Chondrocyte (in vitro differentiated cells): ENCODE measurements at places on chromosomes 2 and 18. TPM values are rescaled to one million over a fixed set of nuclear protein-coding genes. Genes with fewer than 3 reads are reported as not detected.

The CYP26B1 gene
- total RNA-seq = 2.7 to 4.9 TPM (median 4.7 TPM) in 3 replicates

The RAB27B gene
- total RNA-seq = 0.20 to 0.51 TPM (median 0.28 TPM) in 3 replicates

The ABCB11 gene
- total RNA-seq = not detected in 3 replicates

DNA sequence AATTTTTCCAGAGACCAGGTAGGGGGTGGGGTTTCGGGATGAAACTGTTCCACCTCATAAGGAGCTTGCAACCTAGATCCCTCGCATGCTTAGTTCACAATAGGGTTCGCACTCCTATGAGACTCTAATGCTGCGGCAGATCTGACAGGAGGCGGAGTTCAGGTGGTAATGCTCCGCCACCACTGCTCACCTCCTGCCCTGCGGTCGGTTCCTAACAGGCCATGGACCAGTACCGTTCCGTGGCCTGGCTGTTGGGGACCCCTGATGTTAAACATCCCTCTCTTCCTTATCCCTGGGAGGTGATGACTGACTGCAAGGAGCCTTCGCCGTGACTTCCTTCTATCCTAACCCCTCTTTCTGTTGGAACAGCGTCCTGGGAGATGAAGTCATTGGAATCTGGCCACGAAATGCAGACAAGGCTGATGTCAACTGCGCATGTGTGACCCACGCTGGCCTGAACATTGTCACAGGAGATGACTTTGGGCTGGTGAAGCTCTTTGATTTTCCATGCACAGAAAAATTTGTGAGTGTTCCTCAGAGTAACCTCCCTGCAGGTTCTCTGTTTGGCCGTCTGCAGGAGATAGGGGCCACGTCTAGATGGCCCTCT is 82.4 kb downstream of the RTN4 start:
- no peak for DNase-seq
- H3K4me3 ChIP-seq = no peak overlapping the region
- H3K4me1 ChIP-seq = peaks cover 53% of the 10 kb centered on the region

GRCh38 chr2:69461404-69461803 is 24.2 kb upstream of the NFU1 start:
- no peak overlapping the region for H3K27ac ChIP-seq
- peaks cover 4% of the 10 kb centered on the region for H3K4me1 ChIP-seq
- peaks cover 22% of the 10 kb centered on the region for H3K36me3 ChIP-seq
- DNase-seq = no peak
- no peaks in the 10 kb centered on the region for H3K27me3 ChIP-seq

DNA sequence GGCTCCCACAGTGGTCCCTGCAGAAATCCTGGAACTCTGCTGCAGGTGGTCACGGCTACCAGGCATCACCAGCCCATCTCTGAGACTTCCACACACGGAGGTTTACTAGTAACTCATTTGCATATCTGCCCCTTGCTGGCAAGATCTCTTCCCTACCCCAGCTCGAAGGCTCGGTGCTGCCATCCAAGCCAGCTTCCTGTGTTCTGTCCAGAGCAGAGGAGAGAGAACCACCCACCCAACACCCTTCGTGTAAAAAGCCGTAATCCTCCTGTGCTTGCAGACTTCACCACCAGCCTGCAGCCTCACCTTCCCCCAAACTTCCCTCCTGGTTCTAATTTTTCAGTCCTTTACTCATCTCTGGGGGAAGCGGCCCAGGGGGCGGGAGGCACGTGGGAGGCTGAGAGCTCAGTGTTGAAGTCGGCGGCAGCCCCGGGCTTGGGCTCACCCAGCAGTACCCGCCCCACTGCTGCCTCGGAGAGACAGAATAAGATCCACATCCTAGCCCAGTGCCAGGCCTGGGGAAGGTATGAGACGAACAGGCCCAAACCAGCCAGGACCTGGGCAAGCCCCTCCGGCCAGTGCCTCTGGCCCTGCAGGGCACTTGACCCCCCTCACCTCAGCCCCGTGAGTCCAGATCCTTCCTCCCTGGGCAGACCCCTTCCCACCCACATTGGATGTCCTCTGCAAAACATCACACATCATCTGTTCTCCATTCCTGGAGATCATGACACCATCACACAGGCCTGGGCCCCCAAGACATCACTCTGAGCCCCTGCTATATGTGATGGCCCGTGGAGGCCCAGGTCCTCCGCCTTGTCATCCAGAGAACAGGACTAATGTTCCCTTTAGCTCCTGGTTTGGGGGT is 145.8 kb upstream of the ID2 start:
- peaks cover 19% of the 10 kb centered on the region for H3K4me1 ChIP-seq
- no peak overlapping the region for H3K4me3 ChIP-seq
- no peak overlapping the region for H3K27ac ChIP-seq
- no peak for DNase-seq
- H3K36me3 ChIP-seq = peaks cover 2% of the 10 kb centered on the region

GRCh38 chr2:30776831-30777635 is 30.2 kb downstream of the CAPN13 start:
- peaks cover 22% of the 10 kb centered on the region for H3K27me3 ChIP-seq
- no peak for DNase-seq
- no peaks in the 10 kb centered on the region for H3K36me3 ChIP-seq
- H3K4me3 ChIP-seq = no peak overlapping the region
- no peaks in the 10 kb centered on the region for H3K4me1 ChIP-seq

GRCh38 chr2:170213651-170214050 is 35.7 kb downstream of the MYO3B start:
- no peak overlapping the region for H3K4me3 ChIP-seq
- H3K4me1 ChIP-seq = peaks cover 5% of the 10 kb centered on the region
- DNase-seq = no peak
- H3K27me3 ChIP-seq = no peaks in the 10 kb centered on the region
- no peaks in the 10 kb centered on the region for H3K36me3 ChIP-seq
- no peak overlapping the region for H3K27ac ChIP-seq

DNA sequence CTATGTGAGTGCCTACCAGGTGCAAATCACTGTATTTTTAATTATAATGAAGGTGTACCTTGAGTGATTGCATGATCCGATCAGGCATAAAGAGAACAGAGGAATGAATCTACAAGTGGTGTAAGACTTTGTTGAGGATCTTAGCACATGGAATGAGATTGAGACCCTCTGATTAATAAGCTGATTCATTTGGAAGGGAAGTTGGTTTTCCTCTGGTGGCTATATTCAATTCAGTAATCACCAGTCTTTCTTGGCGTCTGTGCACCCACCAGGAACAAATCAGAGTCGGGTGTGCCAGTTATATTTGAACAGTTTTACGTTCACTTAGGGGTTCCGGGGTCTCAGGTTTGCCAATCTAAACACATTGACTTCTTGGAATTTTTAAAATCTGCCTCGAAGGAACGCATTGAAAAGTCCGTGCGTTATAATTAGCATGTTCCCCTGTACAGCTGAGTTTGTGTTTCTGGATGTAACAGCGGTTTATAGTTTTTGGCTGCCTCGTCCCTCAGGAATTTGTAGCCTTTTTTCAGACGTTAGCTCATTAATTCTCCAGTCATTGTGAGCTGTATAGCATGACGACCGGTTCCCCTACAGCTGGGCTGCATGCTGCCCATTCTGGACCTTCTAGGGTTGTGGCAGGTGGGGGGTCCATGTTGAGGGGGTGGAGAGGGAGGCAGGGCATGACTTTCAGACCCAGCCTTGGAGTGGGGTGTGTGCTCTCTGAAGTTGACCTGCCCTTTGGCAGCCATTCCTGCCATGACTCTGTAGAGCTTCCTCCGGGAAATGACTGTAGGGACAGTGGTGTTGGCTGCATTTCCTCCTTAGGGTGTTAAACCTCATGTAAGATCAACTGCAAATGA is 20.3 kb downstream of the MYO1B start:
- H3K4me3 ChIP-seq = peak overlapping the region; percentile 56
- H3K36me3 ChIP-seq = no peaks in the 10 kb centered on the region
- H3K27me3 ChIP-seq = no peaks in the 10 kb centered on the region
- H3K27ac ChIP-seq = peak overlapping the region; percentile 99
- H3K4me1 ChIP-seq = peaks cover 90% of the 10 kb centered on the region

- H3K36me3 ChIP-seq = no peaks in the 10 kb centered on the region
- no peak overlapping the region for H3K4me3 ChIP-seq
- no peak for DNase-seq
- no peak overlapping the region for H3K27ac ChIP-seq
- no peaks in the 10 kb centered on the region for H3K27me3 ChIP-seq
These were observed 7.4 kb upstream of the ANKRD62 start for GRCh38 chr18:12086249-12086648.
